ENCODE measurements at places on chromosomes 3 and 15.

DNA sequence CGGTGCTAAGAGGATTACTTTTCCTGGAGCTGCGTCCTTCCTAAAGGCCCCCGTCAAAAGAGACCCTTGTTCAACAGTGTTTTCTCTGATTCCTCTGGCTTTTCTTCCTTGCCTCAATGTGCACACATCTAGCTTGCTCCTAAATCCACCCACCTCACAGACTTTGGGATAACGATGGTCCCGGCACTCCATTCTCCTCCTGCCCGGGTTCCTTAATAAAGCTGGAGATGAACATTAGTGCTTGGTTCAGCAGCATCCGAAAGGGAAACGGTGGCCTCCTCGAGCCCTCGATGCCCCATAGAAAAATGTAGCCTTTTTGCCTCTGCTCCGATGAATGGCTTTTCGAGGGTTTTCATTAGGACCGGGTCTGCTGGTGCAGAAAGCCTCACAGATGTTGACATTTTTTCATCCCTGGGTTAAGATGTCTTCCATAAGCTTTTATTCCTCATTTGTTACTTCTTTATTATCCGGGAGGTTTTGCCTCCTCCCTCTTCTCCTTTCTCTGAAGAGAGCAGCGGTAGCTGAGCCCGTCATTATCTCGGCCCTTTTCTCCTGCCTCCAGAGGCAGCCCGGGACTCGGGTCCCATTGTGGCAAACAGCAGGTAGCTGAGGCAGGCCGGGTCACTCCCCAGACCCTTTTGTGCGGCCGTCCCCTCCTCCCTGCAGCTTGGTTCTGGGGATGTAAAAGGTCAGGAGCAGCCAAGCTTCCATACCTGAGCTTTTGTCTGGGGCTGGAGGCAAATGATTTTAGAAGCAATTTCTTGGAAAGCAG is 64.6 kb downstream of the CPN2 start:
- DNase-seq, result no peak

GRCh38 chr3:111803123-111803593 is 55.9 kb upstream of the PHLDB2 start:
- no peak for DNase-seq

DNA sequence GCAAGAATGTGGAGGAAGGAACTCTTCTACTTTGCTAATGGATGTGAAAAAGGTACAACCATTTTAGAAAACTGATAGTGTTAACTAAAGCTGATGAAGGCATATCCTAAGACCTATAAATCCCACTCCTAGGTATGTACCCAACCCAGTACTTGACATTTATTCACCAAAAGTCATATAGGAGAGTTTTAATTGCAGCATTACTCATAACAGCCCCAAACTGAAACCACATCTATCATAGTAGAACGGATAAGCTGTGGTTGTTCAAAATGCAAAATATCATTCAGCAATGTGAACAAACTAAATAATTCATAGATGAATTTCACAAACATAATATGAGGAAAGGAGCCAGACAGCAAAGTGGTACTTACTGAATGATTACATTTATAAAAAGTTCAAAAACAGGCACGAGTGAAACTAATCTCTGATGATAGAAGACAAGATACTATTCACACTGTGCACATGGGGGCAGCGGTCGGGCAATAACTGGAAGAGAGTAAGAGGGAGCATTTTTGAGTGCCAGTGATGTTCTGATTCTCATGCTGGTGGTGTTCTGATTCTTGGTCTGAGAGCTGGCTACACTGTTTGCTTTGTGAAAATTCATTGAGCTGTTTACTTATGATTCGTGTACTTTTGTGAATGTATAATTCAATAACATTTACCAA is 34.3 kb downstream of the GOLIM4 start:
- no peak for DNase-seq

DNA sequence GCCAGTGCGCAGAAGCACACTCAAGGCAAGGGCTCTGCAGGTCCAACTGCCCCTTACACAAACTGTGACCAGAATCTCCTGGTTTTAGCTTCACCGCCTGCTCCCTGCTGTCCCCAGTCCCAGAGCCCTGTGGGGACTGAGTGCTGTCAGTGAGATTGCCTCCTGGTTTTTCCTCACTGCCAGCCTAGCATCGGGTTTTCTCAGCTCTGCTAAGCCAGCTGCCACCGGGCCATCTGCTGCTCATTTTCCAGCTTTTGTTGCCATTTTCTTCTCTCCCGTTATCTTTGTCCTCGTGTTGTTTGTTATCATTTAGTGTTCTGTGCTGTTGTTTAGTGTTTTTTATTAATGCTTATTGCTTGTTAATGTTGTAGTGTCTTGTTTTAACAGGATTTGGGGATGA is 79.5 kb upstream of the BLM start:
- DNase-seq, result no peak

DNA sequence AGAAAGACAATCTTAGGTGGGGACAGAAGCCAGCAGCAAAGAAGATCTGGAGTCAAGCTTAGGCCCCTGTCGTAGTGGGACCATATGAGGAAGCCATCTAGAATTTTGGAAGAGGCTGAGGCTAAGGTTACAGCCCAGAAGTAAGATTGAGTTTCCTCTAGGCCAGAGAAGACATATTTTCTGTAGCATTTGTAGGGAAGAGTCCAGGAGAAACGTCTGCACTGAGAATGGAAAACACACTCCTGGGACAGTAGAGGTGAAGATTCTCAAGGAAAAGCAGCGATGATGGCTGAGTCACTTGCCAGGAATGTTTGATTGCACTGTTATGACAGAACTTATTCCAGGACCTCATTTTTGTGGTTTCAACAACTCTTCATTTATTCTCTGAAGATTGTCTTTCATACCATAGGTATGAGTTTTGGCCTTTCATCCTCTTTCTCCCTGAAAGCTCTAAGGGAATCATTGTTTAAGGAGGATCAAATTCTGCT is 107.2 kb downstream of the GTPBP8 start:
- no peak for DNase-seq

GRCh38 chr3:162538491-162538890 is 1041.9 kb downstream of the OTOL1 start:
- no peak for DNase-seq

DNA sequence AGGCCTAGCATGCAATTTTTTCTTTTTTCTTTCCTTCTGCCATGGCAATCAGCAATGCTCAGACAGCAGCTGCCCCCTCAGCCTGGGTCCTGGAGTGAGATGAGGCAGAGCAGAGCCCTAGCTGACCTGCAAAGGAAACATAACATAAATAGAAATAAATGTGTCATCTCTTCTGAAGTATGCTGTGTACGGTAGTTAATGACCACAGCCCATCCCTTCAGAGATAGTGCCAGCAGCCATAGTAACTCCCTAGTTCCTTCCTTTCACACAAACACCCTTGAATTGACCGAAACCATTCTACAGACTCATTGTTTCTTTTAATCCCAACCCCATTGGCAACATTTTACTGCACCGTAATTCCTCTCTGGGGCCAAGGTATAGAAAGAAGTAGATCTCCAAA is 8.4 kb upstream of the CD47 start:
- peak; percentile 26 for DNase-seq

DNA sequence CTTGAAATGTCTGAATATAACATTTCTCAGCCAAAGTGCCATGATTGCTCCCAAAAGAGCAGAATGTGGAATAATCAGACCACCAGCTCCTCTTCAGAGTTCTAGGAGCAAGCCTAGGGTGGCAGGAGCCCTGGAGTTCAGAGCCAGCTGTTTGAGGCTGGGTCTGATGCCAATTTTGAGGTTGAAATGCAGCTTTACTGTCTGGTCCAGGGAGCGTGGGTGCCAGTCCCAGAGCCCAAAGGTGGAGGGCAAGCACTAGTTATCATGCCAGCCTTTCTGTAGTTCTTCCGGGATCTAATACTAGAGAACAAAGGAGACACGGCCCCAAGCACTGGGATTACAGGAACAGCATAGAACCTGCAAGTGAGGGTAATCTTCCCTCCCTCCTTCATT is 69.3 kb downstream of the TNFAIP8L3 start:
- DNase-seq, result no peak

GRCh38 chr15:90209591-90209990 is 8.5 kb downstream of the SEMA4B start:
- no peak for DNase-seq

DNA sequence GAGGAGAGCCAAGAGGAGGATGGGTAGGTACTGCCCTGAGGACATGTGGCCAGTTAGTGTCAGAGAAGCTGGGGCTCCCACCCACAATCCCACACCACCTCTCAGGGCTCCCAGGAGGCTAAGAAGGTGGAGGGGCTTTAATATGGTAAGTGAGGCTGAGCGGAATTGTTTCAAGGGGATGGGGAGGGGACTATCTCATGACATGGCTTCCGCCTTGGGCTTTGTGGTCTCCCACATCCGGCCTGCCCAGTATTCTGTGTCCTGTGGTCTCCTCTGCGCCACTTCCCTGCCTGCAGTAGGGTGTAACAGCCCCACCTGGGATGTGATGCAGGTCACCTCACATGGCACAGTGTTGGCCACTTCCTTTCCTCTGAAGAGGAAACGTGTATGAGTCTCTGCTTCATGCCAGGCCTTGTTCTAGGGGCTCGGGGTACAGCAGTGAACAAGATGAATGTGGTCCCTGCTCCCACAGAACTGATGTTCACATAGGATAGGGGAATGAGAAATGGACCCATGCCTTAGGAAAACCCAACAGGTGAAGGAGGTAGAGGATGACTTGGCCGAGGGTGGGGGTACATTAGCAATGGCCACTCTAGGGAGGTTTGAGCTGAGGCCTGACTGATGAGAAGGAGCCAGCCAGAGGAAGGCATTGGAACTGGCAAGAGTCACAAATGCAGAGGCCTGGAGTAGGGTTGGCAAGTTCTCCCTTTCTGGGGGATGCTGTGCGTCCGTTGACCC is 3.2 kb downstream of the NEIL1 start:
- peak; percentile 62 for DNase-seq

- no peak for DNase-seq
These were observed 96.7 kb downstream of the NFKBIZ start for GRCh38 chr3:101945980-101946379.

GRCh38 chr3:182793663-182794454 is 555 bp downstream of the ATP11B start:
- peak; percentile 72 for DNase-seq

DNA sequence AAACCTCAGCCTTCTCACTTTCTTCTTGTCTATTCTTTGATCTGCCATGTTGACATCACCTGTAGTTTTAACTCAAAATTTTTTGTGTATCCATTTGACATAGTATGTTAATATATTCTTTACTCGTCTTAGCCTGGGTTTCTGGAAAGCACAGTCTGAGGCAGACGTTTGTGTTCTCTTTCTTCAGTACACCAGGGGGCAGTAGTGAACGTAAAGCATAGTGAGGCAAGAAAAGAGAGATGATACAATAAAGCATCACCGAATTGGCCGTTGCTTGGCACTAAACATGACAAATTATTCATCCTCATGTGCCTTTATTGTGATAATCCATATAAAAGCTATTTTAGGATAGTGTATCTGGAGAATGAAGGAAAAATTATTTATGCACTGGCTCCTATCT is 141.0 kb upstream of the MYRIP start:
- DNase-seq, result peak; percentile 23

DNA sequence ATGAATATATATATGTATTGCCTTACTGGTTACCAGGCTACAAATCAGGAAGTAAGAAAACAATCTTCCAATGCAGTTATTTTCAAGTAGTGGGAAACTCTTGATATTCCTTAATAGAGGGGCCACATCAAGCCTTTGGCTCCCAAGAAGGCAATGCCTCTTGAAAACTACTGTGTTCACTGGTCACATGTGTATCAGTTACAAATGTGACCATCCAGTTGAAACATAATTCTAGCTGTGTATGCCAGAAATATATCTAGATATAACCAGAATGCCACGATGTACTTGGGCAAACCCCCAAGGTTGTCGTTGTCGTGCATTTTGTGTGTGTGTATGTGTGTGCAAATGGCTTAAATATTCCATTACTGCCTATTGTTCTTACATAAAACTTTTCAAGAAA is 200.8 kb downstream of the SUCLG2 start:
- no peak for DNase-seq

DNA sequence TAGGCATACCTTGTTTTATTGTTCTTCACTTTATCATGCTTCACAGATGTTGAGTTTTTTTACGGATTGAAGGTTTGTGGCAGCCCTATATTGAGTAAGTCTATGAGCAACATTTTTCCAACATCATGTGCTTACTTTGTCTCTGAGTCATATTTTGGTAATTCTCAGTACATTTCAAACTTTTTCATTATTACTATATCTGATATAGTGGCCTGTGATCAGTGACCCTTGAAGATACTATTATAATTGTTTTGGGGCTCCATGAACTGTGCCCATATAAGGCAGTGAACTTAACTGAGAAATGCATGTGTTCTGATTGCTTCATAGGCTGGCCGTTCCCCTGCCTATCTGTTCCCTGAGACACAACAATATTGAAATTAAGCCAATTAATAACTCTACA is 42.8 kb upstream of the NSMCE3 start:
- DNase-seq, result no peak

DNA sequence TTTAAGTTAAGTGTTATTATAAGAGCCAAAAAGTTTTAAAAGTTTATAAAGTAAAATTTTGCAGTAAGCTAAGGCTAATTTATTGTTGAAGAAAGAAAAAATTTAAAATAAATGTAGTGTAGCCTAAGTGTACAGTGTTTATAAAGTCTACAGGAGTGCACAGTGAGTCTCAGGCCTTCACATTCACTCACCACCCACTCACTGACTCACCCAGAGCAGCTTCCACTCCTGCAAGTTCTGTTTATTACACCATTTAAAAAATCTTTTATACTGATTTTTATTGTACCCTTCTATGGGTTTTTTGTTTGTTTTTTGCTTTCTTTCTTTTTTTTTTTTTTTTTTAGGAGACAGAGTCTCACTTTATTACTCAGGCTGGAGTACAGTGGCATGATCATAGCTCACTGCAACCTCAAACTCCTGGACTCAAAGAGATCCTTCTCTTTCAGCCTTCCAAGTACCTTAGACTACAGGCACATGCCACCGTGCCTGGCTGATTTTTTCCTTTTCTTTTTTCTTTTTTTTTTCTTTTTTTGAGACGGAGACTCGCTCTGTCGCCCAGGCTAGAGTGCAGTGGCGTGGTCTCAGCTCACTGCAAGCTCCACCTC is 25.9 kb downstream of the CSTA start:
- no peak for DNase-seq

- no peak for DNase-seq
These were observed 44.7 kb upstream of the CADPS start for GRCh38 chr3:62919784-62920465.

- no peak for DNase-seq
These were observed 12.3 kb upstream of the BDH1 start for GRCh38 chr3:197567904-197568681.

GRCh38 chr15:90038632-90039095 is 37.5 kb downstream of the ZNF710 start:
- DNase-seq, result no peak

- DNase-seq, result no peak
These were observed 48.9 kb downstream of the ABCC5 start for GRCh38 chr3:183968666-183969245.

- DNase-seq, result no peak
These were observed 83.8 kb downstream of the MAP4 start for GRCh38 chr3:47932421-47932820.

- no peak for DNase-seq
These were observed 25.9 kb downstream of the PTPN23 start for GRCh38 chr3:47406762-47407149.

DNA sequence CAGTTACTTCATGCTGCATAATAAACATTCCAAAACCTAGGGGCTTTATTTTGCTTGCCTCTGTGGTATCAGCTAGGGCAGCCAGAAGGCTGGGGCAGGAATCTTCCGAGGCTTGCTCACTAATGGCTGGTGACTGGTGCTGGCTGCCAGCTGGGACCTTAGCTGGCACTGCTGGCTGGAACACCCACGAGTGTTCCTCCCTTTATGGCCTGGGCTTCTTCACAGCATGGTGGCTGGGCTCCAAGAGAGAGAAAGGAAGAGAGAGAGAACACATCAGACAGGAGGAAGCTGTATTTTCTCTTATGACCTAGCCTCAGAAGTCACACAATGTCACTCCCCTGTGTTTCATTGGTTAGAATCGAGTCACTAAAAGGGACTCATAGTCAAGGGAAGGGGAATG is 23.9 kb upstream of the CDCP1 start:
- no peak for DNase-seq
